ENCODE measurements at places on chromosomes 2 and 18.

GRCh38 chr2:46982351-46983064 is 66.9 kb upstream of the MCFD2 start:
- no peak for DNase-seq

DNA sequence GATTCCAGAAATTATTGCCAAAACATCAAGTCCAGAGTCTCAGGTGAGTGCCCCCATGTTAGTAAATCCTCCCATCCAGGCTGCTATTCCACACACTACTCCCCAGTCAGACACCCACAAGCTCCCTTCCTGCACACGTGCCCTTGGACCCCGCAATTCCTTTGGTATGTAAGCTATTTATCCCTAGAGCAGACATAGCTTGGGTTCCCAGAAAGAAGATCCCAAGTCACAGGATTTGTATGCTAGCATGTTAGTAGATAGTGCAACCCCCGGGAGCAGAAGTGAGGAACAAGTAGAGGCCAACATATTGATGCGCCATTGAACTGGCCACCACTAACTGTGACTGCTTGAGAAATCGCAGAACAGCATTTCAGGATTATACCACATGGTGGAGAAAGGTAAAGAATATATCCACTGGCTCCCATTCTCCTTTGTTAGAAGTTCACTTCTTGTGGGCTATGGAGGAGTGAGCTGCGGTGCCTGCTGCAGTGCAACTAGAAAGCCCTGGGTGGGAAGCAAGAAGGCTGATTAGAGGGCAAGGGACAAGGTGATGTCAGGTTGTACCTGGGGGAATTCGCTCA is 137.5 kb upstream of the CHAC2 start:
- no peak for DNase-seq

GRCh38 chr2:200507179-200507578 is 2.7 kb downstream of the KCTD18 start:
- no peak for DNase-seq

GRCh38 chr18:35110554-35111485 is 69.6 kb downstream of the MAPRE2 start:
- DNase-seq = no peak

DNA sequence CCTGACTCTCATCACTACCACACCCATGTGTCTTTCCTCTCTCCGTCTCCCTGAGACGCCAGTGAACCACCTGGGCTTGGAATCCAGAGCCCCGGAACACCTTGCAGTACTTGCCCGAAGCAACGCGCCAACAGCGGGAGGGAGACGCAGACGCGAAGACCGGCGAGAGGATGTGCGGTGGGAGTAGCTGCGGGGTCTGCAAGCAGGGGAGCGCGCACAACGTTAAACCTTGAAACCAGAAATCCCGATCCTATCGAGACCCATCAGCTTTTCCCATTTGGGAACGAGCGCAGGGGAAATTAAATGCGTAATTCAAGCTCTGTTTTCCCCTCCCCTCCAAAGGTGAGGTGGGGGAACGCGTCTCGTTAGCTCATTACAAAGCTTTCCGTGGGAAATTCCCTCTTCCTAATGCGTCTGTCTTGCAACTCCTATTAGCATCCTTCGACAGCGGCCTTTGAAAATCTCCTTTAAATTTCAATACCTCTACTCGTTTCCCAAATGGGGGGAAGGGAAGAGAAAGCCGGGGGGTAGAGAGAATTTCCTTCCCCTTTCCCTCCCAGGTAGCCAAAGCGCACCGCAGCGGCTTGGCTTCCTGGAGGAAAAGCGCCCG is 421 bp upstream of the CNTNAP5 start:
- DNase-seq = no peak

- no peak for DNase-seq
Observed at GRCh38 chr2:231312066-231312465, 83.4 kb upstream of the B3GNT7 start.

DNA sequence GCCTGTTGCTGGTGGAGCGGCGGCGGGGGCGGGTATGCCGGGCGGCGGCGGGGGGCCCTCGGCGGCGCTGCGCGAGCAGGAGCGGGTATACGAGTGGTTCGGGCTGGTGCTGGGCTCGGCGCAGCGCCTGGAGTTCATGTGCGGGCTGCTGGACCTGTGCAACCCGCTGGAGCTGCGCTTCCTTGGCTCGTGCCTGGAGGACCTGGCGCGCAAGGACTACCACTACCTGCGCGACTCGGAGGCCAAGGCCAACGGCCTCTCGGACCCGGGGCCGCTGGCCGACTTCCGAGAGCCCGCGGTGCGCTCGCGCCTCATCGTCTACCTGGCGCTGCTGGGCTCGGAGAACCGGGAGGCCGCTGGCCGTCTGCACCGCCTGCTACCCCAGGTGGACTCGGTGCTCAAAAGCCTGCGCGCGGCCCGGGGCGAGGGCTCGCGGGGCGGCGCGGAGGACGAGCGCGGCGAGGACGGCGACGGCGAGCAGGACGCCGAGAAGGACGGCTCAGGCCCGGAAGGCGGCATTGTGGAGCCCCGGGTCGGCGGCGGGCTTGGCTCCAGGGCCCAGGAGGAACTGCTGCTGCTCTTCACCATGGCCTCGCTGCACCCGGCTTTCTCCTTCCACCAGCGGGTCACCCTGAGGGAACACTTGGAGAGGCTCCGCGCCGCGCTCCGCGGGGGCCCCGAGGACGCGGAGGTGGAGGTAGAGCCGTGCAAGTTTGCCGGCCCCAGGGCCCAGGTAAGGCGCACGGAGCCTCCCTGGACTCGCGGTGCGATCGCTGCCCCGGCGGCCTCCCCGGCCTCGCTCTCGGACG is 1.0 kb downstream of the ZCCHC2 start:
- peak; percentile 46 for DNase-seq

GRCh38 chr2:119698246-119698645 is 19.2 kb downstream of the TMEM177 start:
- DNase-seq = no peak

GRCh38 chr2:3956892-3957291 is 253.5 kb downstream of the DCDC2C start:
- DNase-seq = no peak

DNA sequence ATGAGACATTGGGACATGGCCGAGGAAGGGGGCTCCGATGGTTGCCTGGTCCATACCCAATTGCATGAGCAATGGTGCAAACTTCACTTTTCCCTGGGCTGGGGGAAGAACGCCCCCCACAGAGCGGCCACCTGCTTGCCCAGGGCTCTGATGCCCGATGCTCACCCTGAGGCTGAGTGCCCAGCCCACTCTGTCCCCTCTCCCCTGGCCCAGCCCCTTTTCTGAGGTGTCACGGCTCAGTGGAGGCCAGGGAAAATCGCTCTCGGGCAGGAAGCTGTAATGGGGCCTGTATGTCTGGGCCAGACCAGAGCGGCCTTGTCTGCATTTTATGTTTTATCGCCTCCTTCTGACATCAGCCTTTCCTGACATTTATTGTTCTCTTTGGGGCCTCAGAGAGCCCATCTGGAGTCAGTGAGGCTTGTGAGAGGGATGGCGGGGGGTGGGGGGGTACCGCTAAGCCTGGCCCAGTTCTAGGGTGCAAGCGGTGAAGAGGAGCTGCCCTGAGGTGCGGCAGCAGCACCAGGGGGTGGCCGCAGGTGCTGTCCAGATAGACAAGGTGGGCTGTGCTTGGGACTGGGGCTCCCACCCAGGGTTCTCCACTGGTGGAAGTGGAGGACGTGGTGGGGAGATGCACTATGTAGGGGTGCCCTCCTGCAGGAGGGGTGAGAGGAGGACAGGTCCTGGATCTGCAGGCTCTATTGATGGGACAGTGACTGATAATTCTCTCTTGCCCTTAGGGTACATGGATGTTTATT is 46.2 kb downstream of the INHBB start:
- no peak for DNase-seq

DNA sequence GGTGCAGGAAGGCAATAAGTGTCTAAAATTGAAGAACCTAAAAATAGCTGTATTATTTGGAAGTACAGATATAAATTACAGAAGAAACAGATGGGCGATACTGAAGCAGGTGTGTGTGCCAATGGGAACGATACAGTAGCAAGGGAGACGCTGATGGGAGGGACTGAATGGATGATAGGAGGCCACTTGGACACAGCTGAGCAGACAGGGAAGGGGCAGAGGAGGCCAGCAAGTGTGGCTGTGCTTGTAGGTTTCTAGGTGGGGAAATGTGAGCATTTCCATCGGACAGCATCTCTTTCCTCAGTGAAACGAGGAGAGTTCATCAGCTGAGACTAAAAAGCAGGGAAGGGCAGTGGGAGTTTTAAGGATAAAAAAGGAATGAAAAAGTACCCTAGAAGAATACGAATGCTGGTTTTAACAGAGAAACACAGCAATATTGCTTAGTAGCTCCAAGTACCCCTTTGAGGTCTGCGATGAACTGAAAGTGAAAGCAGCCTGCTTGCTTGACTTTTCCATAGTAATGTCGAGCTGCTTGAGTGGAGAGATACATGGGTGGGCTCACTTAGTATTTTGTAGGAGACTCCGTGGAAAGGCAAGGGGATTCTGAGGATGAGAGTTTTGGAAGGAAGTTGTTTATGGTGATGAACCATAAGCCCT is 91.7 kb upstream of the EPC2 start:
- DNase-seq = no peak

DNA sequence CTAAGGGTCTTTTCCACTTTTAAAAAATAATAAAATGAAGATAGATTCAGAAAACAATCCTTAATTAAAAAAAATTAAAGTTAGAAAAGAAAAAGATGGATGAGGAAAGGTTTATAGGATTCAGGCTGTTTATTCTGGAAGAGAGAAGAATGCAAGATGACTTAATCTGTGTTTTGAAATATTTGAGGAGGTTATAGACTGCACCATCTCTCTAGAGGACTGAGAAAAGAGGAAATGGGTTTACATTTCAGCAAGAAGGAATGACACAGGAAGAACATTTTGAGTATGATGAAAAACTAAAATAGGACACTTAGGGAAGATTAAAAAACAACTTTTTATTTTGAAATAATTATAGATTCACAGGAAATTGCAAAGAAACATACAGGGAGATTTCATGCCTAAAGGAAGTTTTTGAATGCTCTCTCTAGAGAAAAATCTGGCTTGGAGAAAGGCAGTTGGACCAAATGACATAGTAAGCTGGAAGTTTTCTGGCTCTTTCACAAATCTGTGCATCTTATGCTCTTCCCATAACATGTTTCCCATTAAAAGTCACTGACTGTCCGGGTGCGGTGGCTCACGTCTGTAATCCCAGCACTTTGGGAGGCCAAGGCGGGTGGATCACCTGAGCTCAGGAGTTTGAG is 75.0 kb downstream of the CERS6 start:
- no peak for DNase-seq

DNA sequence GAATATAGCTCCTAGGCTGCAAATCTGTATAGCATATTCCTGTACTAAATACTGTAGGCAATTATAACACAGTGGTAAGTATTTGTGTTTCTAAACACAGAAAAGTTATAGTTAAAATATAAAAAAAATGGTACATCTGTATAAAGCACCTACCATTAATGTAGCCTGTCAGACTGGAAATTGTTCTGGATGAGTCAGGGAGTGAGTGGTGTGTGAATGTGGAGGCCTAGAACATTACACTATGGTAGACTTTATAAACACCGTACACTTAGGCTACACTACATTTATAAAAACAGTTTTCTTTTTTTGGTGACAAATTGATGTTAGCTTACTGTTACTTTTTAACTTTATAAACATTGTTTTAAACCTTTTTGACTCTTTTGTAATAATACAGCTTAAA is 226.3 kb downstream of the CCDC85A start:
- DNase-seq = no peak

DNA sequence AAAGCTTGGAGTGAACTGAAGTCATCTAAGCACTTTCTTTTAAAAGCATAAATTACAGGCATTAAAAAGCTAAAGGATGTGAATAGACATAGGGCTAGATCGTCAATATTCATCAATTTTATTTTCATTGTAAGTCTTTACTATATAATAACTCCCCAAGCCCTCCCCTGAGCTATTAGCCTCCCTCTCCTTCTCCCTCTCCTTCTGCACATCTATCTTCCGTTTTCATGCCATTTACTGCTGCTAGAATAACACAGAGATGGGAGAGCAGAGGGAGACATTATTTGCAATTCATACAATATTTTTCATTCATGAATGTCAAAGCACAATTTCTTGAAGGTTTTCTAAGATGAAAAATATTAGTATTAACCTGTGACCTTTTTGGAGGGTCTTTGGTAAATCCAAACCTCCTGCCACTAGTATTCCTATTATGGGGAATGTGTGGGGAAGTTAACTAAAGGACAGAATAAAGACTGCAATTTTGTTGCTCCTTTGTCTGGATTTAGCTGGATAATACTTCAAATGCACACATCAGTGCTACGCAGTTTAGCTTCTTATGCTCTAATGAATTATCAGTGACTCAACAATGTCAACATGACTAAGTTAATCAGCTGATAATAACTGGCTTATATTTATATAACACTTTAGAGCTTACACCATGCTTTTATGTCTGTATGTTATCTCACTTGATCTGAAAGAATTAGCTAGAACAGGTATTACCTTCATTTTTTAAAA is 28.2 kb upstream of the MFF start:
- no peak for DNase-seq

GRCh38 chr2:133420788-133421187 is 147.5 kb downstream of the NCKAP5 start:
- no peak for DNase-seq

DNA sequence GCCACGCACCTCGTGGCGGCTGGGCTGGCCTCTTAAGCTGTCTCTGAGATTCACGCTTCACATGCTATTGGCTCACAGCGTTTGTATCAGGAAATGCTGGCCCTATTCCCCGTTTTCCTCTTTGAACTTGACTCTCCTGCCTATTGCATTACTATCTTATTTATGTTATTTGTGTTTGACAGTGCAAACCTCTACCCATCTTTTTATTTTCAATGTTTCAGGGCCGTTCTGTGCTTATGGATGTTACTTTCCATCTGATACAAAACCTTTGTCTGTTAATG is 149.9 kb upstream of the TWIST2 start:
- DNase-seq = no peak

DNA sequence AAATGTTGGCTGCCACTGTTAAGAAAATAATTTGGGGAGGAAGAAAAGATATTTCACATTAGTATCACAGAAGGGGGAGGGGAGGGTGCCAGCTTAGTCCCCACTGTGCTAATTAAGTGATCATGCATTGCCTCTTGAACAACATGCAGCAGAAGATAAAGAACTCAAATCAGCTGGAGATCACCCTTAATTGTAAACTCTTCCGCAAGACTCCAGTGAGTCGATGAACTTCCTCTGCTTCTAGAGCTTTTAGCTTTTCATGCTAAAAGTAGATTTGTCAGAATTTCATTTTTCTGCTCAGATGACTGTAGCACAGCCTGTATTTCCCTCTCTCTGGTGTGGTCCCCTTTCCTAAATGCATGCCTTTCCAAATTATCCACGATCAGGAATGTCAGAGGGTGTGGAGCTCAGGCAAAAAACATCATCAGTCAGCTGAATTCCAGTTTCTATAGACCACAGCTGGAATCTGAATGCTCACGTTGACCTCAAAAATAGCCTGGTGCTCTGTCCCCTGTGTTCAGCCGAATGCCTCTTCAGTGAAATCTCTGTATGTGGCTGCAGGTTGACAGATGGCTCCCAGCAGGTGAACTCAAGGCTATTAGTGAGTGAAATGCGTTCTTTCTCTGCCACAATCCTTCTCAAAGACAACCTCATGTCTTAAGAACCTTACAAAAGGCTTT is 156.8 kb upstream of the UNC80 start:
- DNase-seq = no peak

GRCh38 chr2:182191061-182191460 is 205.4 kb downstream of the PPP1R1C start:
- DNase-seq = no peak
